ENCODE measurements at places on chromosomes 1 and 21.

GRCh38 chr1:26496861-26497260 lies 24.6 kb downstream of the HMGN2 start:
- no peak for DNase-seq

GRCh38 chr21:38792676-38793459 lies 12.9 kb upstream of the ETS2 start:
- no peak for DNase-seq

DNA sequence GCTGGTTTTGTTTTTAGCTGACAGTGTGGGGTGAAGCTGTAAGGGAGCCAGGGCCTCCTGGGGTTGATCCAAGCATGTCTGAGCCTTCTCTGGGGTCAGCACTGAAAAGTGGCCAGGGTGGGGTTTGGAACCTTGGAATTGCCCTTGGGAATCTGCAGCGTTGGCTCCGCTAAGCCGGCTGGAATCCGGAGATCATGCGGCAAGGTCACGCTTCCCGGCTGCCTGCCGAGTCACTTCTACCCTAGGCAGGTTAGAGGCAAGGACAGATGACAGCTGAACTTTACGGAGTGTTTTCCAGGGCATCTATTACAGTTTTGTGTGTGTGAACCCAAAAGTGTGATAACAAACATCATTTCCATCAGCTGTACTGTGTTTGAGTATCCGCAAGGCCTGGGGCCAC lies 17.1 kb downstream of the ABCG1 start:
- DNase-seq, result no peak

DNA sequence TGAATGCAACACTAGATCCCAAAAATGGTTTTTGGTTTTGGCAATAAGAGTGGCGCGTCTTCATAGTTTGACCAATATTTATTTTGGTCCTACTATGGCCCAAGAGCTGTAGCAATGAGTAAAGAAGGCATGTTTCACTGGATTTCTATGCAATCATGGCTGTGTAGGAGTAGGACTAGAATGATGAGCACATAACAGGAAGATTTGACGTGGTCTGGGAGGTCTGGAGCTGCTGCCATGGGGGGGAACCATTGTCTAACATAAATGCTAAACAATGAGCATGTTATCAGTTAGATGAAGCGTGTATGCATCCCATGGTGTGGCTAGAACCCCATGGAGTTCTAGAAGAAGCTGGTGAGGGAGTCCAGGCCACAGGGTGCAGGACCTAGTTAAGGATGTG lies 38.3 kb downstream of the OLIG1 start:
- DNase-seq, result no peak

DNA sequence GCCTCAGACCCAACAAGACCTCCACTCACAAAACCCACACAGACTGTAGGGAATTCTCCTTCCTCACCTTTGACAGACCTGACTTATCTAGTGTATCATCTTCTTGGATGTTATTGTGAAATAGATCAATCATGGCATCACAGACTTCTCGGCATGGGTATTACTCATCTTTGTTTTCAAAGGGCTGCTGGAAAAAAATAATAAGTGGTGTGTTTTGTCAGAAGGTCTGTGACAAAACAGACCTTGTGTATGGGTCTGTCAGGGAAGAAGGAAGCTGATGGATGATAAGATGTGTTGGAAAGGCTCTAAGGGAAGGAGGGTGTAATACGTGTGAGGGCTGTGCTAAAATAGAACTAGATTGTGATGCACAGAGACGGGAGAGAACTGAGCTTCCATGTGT lies 13.9 kb upstream of the S100A7 start:
- no peak for DNase-seq

DNA sequence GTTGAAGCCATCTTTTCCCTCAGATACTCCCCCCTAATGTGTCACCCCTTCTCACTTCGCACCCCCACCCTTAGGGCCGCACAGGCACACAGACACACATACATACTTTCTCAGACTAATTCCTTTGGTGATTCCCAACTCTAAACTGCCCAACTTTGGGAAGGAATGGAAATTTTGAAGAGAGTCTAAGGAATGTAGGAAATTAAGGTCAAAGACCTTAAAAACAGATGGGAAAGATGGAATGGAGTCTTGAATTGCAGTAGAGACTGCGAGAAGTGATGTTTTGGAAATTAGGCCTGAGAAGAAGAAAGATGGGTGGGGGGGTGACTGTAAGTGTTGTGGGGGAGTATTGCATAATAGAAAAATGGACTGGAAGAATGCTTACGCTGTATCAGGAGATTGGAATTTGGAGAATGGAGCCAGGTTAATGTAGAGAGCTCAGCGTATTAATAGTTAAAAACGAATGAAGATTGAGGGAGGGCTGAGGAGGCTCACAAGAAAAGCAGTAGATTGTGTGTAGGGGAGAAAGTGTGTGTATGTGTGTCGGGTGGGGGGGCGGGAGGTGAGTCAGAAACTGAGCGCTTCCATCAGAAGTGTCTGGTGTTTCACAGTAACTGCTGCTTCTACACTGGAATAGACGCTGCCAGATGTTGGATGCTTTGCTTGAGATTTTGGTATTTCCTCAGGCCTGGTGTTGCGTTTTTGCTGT lies 1.7 kb downstream of the PIP5K1A start:
- no peak for DNase-seq

- DNase-seq, result no peak
Observed at GRCh38 chr1:116471241-116471640, 98.2 kb downstream of the ATP1A1 start.

GRCh38 chr1:147095691-147096090 lies 76.6 kb downstream of the PRKAB2 start:
- DNase-seq, result no peak

DNA sequence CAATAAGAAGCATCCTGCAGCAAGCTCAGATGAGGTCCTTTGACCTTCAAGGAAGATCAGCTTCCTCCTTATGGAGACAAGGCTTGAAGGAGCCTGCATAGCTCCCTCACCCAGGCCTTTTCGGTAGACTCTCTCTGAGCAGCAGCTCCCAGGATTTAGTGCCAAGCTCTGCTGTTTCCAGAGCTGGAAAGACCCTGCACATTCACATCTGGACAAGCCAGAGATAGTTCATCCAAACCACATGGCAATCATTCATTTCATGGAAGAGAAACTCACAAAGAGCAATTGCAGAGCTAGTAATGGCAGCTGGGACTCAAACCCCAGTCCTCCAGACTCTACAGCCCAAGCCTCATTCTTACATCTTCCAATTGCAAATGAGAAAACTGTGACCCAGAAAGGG lies 76.4 kb upstream of the EDN2 start:
- DNase-seq, result no peak

- DNase-seq, result no peak
Observed at GRCh38 chr1:91783423-91784170, 102.4 kb downstream of the TGFBR3 start.
